Islet precursor cell (in vitro differentiated cells): ENCODE measurements at places on chromosomes 7 and 10.

GRCh38 chr7:81655271-81655670, 114.6 kb downstream of the HGF start:
- DNase-seq, result no peak

- DNase-seq, result no peak
Observed at GRCh38 chr10:60963441-60964256, 19.7 kb upstream of the RHOBTB1 start.

DNA sequence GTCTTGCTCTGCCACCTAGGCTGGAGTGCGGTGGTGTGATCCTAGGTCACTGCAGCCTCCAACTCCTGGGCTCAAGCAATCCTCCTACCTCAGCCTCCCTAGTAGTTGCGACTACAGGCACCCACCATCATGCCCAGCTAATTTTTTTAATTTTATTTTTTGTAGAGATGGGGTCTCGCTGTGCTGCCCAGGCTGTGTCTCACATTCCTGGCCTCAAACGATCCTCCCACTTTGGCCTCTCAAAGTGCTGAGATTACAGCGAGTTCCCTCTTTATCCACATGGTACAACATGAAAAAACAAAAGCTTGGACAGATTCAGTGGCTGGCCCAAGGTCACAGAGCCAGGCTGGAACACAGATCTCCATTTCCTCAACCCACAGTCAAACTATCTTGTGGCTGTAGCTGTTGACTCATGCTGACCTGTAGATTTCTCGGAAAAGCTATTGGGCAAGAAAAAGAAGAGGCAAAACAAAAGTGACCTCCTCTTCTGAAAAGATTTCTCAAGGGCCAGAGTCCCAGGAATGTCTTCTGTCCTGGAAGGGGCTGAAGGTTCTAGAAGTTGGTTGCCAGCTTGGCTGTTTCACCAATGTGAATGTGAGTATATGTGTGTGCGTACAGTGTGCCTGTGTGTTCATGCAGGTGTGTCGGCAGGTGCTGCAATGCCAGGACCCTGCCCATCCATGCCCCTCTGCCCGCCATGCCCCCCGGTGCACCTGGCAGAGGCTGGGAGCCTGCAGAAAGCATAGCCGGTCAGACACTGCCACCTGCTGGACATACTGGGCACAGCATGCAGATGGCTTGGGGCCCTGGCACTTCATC, 28.4 kb downstream of the TMEM130 start:
- DNase-seq, result peak; percentile 75

DNA sequence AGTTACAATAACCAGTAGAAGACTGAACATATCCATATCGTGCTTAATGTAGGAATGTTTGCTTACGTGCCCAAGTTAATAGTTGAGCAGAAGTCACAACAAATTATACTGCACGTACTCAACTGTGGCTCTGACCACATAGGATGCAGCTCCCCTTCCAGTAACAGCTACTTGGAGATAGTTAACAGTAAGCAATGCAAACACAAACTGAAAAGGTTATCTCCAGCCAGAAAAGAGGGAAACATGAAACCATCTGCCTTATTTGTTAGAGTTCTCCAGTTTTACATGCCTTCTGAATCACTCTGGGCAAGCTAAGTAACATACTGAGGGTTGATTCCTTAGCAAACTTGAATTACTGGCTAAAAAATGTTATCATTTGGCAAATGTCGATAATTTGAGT, 9.8 kb downstream of the DHX32 start:
- no peak for DNase-seq

GRCh38 chr7:142668495-142668894, 80.8 kb upstream of the PRSS1 start:
- no peak for DNase-seq

DNA sequence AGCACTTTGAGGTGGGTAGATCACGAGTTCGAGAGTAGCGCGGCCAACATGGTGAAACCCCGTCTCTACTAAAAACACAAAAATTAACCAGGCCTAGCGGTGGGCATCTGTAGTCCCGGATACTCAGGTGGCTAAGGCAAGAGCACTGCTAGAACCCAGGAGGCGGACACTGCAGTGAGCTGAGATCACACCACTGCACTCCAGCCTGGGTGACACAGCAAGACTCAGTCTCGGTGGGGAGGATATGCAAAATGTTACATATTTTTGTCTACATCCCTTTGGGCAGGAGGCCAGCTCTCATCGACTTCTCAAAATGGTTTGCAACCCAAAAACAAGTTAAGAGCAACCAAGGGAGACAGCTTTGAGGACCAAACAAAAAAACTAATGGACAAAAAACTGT, 8.2 kb downstream of the ATE1 start:
- no peak for DNase-seq

DNA sequence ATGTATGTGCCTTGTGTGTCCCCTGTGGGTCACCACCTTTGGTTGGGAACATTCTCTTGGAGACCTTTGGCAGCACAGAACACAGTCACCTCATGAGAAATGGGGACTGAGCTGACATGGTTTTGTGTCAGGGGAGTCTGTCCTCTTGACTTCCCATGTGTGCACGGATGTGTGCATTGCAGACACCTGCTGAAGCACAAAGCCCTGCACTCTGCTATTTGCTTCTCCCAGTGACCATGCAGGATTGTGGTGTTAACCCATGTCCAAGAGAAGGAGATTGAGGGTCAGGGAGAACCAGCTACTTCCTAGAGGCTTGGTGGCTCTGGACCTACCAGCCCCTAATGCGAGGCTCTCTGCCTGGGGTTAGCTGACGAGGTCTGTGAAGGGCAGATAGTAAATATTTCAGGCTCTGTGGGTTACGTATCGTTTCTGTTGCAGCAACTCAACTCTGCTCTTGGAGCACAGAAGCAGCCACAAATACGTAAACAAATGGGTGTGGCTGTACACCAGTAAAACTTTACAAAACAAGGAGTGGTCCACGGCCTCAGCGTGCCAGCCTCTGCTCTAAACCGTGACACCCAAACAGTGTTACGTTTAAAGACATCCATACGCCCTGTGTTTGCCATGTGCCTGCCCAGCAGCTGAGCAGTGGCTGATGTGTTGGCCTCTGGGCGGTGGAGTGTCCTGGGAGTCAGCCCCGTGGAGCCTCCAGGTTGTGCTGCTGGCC, 51.7 kb downstream of the ADCY1 start:
- peak; percentile 44 for DNase-seq
